AML-193 (cell line): ENCODE measurements at places on chromosomes 2 and 18.

- DNase-seq, result no peak
Measured at GRCh38 chr2:77421971-77422370, 100.2 kb downstream of the LRRTM4 start.

GRCh38 chr18:44731530-44732237, 51.0 kb downstream of the SETBP1 start:
- no peak for DNase-seq

DNA sequence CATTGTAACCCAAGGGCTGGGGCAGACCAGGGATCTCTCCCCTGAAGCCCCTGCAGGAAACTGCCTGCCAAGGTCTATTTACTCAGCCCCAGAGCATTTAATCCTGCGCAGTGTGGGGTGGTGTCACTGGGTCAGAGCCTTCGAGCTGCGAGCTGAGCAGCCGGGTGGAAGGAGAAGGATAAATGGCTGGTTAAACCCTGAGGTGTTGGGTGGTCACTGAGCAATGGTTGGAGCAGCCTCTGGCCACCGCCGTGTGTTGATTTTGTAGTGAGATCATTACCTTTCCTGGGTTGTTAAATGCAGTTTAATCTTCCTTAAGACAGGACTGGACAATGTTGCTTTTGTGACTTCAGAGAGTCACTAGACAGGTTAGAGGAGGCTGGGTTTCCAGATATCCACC, 98.1 kb downstream of the SETBP1 start:
- no peak for DNase-seq

GRCh38 chr18:67266246-67267237, 250.0 kb downstream of the DSEL start:
- DNase-seq, result peak; percentile 1

GRCh38 chr18:35949903-35950627, 22.4 kb upstream of the RMP24 start:
- DNase-seq, result peak; percentile 9

GRCh38 chr2:122078451-122078850, 323.0 kb downstream of the TSN start:
- no peak for DNase-seq

DNA sequence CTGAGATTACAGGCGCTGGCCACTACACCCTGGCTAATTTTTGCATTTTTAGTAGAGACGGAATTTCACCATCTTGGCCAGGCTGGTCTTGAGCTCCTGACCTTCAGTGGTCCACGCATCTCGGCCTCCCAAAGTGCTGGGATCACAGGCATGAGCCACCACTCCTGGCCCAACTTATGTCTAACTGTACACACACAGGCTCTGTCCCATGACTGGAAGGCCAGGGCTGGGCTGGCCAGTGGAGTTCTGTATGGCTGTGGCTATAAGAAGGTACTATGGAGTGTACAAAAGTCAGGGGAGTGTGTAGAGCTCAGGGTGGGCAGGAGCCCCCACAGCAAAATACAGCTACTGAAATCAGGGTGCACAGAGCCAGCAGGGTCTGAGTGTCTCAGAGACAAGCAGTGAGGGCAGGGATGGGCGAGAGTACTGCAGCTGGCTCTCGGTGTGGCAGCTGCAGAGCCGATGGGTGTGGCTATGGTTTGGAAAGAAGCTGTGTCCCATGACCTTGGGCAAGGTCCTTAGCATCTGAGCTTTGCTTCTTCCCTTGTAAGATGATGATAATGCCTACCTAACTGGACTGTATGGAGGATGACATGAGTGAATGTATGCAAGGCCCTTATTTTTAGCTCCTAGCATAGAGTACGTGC, 10.4 kb upstream of the MSGN1 start:
- no peak for DNase-seq

- no peak for DNase-seq
Measured at GRCh38 chr18:72261590-72261989, 282.6 kb downstream of the CBLN2 start.

- DNase-seq, result peak; percentile 41
Measured at GRCh38 chr18:30280861-30281470, 761.6 kb downstream of the DSC3 start.

DNA sequence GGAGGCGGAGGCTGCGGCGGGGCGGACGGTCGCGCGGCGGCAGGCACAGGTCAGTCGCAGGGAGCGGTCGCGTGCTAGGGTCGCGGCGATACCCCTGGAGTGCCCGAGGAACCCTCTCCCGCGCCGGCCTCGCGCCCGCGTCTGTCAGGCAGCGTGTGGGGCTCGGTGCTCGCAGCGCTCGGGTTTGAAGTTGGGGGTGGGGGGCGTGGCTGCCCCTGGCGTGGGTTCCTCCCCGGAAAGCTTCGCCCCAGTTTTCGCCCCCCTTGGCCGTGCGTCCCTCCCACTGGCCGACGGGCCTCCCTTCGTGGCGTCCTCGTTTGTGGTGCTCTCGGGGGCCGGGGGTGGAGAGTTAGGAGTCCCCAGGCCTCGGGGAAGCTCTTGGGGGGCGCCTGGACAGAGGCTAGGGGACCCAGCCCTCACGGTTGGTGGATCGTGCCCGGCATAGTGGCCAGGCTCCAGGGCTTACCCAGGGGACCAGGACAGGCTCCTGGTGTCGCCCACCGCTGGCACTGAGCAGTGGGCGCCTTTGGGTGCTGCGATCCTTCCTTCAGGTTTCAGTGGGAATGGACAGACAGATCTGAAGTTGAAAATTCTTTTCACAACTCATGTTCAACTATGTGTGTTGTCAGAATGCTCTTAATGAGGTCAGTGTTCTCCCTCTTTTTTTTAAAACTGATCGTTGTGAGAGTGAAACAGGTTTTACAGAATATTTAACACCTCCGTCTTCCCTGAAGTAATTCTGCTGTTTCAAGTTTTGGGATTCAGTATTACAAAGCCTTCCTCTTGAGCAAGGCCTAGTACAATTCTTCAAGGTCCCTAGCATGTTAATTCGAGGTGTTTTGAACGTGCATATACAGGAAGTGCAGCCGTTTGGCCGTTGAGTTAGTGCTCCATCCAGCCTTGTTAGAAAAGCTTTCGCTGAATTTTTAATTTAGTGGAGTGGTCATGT, 604 bp downstream of the RALBP1 start:
- DNase-seq, result peak; percentile 34

DNA sequence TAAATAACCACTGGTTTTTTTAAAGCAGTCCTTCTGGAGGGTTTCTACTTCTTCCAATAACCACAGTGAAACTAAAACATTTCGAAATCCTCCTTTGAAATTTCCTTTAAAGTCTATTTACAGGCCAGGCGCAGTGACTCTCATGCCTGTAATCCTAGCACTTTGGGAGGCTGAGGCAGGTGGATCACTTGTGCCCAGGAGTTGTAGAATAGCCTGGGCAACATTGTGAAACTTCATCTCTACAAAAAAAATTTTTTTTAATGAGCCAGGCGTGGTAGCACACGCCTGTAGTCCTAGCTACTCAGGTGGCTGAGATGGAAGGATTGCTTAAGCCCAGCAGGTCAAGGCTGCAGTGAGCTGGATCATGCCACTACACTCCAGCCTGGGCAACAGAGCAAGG, 15.2 kb downstream of the KIDINS220 start:
- DNase-seq, result peak; percentile 43

DNA sequence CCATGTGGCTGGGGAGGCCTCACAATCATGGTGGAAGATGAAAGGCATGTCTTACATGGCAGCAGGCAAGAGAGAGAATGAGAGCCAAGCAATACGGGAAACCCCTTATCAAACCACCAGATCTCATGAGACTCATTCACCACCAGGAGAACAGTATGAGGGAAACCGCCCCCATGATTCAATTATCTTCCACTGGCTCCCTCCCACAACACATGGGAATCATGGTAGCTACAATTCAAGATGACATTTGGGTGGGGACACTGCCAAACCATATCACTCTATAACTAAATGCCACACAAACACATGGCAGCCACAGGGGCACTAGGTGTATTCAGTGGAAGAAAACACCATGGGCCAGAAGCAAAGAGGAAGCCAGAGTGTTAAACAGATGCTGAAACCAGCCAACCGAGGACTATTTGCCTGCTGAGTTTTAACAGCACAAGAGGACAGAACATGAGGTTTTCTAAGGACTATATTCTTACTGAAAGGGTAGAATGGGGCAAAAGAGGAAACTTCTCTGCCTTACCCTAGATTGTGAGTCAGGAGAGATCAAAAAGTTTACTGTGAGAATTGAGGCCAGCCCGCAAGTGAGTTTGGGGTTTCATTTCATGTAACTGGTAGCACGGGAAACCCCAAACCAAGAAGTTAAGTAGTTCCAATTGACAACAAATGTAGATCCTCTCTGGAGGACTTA, 49.2 kb downstream of the SIGLEC15 start:
- DNase-seq, result no peak

DNA sequence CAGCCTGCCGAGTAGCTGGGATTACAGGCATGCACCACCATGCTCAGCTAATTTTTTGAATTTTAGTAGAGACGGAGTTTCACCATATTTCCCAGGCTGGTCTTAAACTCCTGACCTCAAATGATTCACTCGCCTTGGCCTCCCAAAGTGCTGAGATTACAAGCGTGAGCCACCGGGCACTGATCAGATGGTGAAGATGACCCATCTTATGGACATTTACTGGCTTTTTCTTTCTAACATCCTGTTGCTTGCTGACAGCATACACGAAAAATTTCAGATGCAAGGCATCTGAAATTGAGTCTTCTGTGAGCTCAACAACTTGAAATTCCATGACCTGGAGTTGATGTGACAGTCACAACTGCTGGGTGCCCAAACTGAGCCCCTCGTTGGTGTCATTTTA, 859.5 kb upstream of the CNTNAP5 start:
- DNase-seq, result no peak

GRCh38 chr18:39191931-39192330, 1626.3 kb upstream of the CELF4 start:
- DNase-seq, result no peak

DNA sequence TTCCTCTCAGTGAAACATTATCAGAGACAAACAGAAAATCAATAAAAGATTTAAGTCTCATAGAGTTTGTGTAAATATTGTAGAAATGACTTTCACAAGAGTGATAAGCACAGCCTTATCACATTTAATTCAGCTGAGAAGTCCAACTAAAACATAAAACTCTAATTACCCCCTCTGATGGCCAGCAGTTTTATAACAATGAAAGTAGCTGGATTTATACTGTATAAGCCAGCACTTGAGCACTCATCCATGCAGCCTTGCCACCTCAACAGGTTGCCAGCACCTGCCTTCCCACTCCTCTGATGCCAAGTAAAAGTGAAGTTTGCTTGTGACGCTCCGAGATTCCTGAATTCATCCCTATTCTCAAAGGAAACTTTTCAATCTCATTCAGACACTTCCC, 103.0 kb upstream of the STK39 start:
- DNase-seq, result no peak

DNA sequence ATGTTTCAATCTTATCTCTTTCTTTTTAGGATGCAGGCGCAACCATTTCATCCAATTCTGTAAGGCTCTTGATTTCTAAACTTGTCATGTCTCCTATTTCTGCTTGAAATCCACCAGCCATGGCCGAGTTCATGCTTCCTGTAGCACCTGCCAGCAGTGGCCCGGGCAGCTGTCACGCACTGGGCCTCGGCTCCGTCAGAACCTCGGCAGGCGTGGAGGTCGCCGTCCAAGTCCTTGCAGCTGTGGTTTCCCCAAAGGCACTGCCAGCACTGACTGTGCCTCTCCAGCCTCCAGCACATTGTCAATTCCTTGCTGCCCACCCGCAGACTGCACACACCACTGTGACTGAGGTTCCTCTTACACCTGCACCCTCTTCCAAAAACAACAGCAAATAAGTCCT, 188.7 kb upstream of the SALL3 start:
- DNase-seq, result no peak

DNA sequence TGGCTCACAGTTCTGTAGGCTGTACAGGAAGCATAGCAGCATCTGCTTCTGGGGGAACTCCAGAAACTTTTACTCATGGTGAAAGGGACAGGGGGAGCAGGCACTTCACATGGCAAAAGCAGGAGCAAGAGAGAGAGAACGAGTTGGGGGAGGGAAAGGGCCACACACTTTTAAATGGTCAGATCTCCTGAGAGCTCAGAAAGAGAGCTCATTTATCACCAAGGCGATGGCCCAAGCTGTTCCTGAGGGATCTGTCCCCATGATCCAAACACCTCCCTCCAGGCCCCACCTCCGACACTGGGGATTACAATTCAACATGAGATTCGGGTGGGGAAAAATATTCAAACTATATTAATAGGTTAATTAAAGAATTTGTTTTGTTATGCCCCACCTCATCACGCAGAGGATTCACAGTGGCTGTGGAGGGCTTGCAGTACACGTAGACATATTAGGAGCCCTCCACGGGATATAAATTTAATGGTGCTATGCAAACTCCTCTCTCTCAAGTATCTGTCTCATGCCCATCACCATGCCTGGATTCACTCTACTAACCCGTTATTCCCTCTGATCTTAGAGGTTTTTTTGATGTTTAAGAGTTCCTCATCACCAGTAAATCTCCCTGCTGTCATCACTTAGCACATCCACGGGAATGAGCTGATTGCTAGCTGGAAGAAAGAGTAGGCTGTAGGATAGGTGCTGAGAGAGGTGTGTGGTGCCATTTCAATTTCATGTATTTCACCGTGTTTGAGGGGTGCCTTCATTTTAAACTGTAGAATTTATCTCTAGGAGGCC, 84.5 kb upstream of the ARHGAP28 start:
- no peak for DNase-seq

DNA sequence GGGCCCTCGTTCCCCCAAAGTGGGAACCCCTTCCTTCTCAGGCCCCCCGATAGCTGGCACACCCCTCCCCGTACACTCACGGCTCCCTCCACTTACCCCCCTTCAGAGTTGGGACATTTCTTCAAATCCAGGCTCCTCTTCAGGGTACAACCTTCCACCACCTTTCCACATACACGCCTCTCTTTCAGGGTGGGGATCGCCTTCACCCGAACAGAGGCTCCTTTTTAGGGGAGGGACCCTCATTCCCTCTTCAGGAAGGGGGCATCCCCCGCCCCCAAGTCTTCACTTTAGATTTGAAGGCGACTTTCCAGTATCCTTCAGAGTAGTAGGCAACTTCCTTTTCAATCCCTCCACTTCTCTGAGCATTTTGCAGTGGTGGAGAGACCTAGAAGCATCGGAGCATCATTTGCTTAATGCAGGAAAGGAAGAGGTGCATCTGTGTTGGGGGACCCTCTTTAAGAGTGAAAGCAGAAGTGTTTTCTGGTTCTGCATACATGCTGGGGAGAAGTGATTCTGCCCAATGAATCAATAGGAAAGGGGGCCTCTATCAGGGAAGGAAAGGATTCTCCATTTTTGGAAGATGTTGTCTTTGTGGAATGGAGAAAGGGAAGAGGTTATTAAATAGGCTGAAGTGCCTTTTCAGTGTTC, 845 bp downstream of the EML4 start:
- no peak for DNase-seq

DNA sequence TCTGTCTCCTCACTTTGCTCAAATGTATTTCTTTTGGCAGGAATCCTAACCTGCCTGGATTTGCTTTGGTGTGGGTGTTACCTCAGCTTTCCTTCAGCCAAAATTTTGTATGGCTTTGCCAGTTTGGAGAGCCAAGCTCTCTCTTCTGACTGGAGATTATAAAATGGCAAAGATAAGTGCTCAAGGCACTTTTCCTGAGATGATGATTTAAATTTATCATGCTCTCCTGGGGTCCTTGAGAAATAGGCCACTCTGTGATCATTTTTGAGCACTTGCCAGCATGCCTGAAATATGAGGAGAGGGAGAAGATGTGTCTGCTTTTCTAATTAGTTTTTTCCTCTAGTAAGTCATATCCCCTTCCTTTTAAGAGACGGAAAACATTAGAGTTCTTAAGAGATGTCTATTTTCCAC, 683.0 kb downstream of the SLC4A3 start:
- DNase-seq, result no peak
